NCI-H2081 (cell line): ENCODE measurements at places on chromosomes 3 and 15.

- no peak for DNase-seq
Measured at GRCh38 chr15:64878705-64879104, 33.0 kb upstream of the ANKDD1A start.

GRCh38 chr15:79881668-79882067, 15.1 kb downstream of the MTHFS start:
- DNase-seq: no peak

DNA sequence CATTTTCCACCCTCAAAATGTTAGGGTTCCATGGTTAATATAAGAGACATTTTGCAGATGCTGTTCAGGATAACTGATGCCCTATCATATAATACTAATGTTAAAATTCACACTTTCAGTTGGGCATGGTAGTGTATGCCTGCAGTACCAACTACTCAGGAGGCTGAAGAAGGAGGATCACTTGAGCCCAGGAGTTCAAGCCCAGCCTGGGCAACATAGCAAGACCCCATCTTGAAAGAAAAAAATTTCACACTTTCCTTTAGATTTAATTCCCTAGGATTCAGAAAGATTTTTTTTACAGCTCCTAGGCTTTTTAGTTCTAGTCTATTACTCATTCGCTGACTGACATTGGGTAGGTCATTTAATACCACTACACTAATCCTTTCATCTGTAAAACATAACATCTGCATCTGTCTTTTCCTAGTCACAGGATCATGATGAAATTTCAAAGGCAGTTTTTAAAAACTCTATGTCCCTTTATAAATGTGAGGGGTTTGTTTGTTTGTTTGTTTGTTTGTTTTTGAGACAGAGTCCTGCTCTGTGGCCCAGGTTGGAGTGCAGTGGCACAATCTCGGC, 103.7 kb downstream of the MYO5A start:
- no peak for DNase-seq

GRCh38 chr15:25548600-25548999, 109.8 kb upstream of the UBE3A start:
- DNase-seq: no peak

DNA sequence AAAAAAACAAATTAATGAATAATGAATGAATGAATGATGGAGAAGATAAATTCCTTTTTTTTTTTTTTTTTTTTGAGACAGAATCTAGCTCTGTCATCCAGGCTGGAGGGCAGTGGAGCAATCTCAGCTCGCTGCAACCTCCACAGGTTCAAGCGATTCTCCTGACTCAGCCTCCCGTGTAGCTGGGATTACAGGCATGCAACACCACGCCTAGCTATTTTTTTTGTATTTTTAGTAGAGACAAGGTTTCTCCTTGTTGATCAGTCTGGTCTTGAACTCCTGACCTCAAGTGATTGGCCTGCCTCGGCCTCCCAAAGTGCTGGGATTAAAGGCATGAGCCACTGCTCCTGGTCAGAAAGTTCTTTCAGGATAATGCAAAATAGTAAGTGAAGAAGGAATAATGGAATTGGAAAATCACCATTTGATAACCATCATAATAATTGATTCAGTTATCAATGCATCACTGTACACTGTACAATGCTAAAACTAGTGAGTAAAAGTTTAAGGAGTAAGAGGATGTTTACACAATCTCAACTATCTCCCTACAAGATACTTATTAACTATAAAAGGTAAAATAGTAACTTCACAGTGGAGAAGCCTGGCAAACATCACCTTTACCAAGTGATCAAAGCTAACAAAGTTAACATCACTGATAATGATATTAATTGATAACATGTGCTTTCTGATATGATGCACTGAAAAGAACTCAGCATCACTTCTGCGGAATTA, 12.3 kb upstream of the INO80 start:
- no peak for DNase-seq

- DNase-seq: no peak
Measured at GRCh38 chr3:7854266-7854665, 647.4 kb upstream of the LMCD1 start.

DNA sequence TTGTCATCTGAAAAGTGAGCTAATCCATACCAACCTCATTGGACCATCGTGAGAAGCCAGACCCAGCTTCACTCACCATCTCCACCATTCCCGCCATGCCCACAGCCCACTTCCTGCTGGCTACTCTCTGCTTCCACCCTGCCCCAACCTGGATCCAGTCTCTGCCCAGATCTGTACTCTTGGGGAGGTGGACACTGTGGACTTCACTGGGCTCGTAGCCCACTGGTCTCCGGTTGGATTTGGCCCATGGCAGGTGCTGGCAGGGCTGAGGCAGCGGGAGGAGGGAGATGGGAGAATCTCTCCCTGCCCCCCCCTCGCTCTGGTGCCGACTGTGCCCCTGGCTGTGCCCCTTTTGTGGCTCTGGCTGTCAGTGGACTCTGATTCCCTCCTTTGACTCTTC, 193.8 kb downstream of the ABHD5 start:
- no peak for DNase-seq

DNA sequence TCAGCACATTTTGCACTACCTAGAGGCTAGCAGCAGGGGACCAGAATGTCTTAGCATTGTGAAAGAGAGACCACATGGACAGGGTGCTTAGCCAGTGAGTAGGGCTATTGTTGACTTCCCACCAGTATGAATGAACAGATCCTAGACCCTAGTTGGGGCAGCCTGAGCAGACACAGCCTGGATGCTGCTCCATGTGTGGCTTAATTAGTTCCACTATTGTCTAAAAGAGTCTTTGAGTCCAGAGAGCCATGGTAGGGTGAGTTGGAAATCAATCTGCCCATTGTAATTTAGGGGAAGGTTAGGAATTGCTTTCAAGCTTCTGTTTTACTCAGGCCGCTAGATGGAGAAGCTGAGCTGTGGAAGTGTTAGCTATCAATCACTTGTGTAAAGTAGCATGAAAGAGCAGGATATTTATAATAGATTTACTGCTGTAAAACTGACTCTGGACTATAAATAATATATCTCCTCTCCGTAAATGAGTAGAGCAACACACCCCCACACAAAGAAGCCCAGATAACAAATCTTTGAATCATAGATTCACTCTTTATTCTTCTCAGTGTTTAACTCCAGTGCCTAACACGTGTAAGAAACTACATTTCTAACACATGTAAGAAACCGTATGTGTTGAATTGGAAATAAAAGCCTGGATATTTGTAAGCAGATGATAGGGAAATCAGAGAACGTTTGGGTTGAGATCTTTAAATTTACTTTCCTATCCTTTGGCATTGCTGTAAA, 4.1 kb upstream of the GCSAM start:
- peak; percentile 43 for DNase-seq

GRCh38 chr15:84785053-84785452, 32.1 kb upstream of the ALPK3 start:
- no peak for DNase-seq

GRCh38 chr15:90960298-90961091, 5.8 kb downstream of the RCCD1 start:
- no peak for DNase-seq

GRCh38 chr3:122294359-122294758, 30.7 kb upstream of the CSTA start:
- no peak for DNase-seq

DNA sequence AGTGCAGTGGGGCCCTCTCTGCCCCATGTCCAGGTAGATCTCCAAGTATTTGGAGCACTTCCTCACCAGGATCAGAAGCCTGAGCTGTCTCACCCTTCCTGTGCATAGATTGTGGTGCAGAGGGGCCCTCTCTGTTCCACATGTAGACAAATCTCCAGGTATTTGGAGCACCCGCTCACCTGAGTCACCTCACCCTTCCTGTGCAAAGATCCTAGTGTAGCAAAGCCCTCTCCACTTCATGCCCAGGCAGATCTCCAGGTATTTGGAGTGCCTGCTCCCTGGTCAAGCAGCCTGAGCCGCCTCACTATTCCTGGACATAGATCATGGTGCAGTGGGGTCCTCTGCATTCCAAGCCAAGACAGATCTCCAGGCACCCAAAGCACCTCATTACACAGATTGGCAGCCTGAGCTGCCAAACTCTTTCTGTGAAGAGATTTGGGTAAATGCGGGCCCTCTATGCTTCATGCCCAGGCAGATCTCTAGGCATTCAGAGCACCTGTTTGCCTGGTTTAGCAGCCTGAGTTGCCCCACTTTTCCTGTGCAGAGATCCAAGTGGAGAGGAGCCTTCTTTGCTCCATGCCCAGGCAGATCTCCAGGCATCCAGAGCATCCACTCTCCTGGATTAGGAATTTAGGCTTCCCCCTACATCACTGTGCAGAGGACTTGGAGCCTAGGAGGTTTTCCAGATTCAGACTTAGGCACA, 249.8 kb downstream of the AGBL1 start:
- no peak for DNase-seq

DNA sequence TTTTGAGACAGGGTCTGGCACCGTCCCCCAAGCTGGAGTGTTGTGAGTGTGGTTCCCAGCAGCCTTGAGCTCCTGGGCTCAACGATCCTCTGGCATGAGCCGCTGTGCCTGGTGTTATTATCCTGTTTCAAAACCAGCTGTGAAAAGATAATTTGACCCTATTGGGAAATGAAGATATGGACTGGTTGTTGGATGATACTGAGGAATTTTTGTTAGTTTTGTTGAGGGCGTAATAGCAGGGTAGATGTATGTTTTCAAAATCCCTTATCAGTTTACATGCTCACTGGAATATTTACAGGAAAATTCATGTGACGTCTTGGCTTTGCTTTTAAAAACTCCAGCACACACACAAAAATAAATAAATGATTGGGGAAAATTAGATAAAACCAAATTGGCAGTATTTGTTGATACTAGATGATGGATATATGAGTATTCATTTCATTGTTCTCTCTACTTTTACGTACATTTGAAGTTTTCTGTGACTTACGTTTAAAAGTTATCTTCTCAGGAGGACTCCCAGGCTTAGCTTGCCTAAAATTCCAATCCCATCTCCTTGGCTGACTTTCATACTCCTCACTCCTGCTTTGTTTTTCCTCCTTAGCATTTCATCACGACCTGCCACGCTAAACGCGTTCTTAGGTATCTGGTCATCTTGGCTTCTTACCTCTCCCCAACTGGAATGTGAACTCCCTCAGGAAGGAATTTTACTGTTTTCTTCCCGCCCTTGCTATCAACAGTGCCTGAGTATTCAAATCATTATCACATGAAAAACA, 56.8 kb upstream of the TFRC start:
- DNase-seq: no peak

- DNase-seq: no peak
Measured at GRCh38 chr3:51945031-51945840, 3.1 kb downstream of the PARP3 start.

GRCh38 chr15:39442898-39443297, 138.0 kb upstream of the THBS1 start:
- DNase-seq: no peak

- DNase-seq: no peak
Measured at GRCh38 chr3:154161806-154162205, 40.6 kb downstream of the ARHGEF26 start.

DNA sequence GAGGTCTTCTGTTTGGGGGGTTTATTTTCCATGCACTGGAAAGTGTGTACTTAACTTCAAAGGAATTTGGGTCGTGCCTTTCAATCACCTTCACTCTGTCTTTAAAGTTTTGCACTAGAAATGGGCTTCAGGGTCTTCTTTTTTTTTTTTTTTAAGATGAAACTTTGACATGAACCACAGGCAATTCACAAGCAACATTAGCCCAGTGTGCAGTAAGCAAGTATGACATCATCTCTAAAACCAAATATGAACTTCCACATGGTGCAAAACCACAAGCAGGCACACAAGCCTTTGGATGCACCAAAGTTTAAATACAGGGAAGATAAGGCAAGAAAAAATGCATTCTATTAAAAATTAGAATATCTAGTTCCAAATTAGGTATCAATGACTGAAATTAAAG, 381.9 kb downstream of the ERC2 start:
- no peak for DNase-seq

GRCh38 chr15:82572986-82573385, 32.7 kb upstream of the RPS17 start:
- DNase-seq: no peak

DNA sequence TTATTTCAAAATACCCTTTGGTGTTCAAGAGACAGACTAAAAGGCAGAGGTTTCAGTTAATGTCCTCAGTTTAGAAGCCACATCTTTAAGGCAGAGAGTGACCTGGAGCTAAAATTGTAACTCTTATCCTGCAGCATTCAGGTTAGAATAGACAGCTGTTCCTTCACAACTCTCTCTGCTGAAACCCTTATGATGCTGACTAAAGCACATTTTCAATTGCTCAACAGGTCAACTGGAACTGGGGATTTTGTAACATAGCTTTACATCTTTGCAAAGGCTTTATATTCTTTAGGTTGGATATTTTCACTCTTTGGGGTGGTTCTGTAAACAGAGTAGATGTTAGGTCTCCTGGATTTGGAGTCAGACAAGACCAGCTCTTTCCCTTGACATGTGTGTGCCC, 20.3 kb upstream of the PLSCR4 start:
- DNase-seq: no peak

- DNase-seq: peak; percentile 42
Measured at GRCh38 chr3:145191543-145191942, 969.4 kb downstream of the PLOD2 start.

GRCh38 chr15:79994615-79995014, 23.6 kb upstream of the BCL2A1 start:
- DNase-seq: no peak

DNA sequence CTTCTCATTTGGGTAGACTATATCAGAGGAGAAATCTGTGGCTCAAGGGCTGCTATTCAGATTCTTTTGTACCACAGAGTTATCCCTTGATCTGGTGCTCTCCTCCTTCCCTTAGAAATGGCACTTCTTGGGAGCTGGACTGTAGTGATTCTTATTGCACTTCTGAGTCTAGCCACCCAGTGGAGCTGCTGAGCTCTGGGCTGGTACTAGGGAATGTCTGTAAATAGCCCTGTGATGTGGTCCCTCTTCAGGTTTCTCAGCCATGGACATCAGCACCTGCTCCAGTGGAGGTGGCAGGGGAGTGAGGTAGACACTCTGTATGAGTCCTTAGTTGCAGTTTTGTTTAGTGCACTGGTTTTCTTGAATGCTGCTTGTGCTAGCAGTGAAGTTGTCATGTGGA, 1292.6 kb downstream of the SI start:
- DNase-seq: peak; percentile 68

- no peak for DNase-seq
Measured at GRCh38 chr3:171950373-171950772, 89.0 kb upstream of the FNDC3B start.

GRCh38 chr3:81581966-81582599, 179.4 kb downstream of the GBE1 start:
- peak; percentile 13 for DNase-seq

- DNase-seq: no peak
Measured at GRCh38 chr3:68436619-68437401, 495.5 kb downstream of the TAFA4 start.

DNA sequence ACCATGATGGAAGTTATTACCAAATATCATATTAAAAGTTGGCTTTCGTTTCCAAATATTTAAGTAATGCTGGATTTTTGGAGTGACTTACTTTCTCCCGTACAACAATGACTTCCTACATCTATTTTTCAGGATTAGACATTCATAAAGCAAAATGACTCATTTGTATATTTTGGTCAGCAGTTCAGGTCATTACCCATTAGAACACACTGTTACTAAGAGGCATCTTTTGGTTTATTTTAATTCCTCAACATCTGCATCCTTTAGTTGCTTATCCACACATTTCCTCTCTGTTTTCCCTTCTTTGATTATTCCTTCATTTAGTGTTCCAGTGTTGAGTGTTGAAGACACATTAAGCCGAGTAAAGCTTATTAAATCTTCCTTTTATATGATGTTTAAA, 348.2 kb downstream of the NAALADL2 start:
- no peak for DNase-seq

- no peak for DNase-seq
Measured at GRCh38 chr3:134854254-134854653, 59.2 kb downstream of the EPHB1 start.

GRCh38 chr15:80445300-80446041, 41.3 kb downstream of the ARNT2 start:
- DNase-seq: no peak

- no peak for DNase-seq
Measured at GRCh38 chr3:108623504-108623903, 34.0 kb downstream of the DZIP3 start.
